ENCODE measurements at places on chromosomes 2 and 18.

- DNase-seq = no peak
These were observed 38.4 kb downstream of the PELI1 start for GRCh38 chr2:64105670-64106461.

DNA sequence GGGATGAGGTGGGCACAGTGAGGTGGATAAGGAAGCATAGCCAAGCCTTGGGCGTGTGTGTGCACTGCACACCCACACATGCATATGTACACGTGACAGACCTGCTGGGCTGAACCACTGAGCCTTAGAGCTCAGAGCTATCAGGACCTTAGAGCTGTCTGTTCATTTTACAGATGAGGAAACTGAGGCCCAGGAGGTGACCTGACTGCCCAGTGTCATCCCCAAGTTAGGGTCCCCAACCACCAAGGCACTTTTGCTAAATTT lies 8.2 kb upstream of the SNED1 start:
- DNase-seq = no peak

- no peak for DNase-seq
These were observed 772.8 kb upstream of the LRRTM1 start for GRCh38 chr2:81077396-81077795.

GRCh38 chr18:48418539-48419276 lies 9.5 kb upstream of the ZBTB7C start:
- DNase-seq = no peak

DNA sequence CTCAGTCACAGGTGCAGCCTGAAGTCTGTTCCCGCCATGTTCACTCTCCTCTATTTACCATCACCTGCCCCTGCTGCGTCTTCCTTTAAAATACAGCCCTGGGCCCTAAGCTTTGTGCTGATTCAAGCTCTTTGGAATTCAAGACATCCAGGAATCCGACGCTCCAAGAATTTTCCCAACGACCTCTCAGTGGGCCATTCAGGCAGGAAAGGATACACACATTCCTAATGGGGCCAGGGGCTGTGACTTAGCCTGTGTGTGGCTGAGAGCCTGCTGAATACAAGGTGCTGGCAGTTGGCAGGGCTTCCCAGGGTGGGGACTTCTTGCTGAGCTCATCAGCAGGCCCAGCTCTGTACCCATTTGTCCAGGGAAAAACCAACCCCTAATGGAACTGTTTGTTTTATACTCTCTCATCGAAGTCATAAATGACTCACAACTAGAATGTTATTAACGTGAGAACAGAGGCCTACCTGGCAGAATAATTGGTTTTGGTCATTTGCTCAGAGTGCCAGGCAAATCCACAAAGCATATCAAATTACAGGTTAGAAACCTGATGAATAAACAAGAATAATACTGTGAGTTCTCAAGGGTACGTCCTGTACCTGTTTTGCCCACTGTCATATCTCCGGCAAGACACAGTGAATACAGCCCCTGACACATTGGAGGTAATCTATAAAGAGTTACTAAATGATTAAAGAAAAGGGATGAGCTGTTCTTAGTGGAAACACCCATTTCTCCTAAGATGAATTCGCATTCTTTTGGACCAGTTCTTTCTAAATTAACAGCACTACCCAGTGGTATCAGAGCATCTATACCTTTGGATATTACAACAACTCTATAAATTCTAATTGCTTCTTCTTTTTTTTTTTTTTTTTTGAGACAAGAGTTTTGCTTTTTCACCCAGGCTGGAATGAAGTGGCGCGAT lies 12.6 kb upstream of the KCMF1 start:
- DNase-seq = no peak

GRCh38 chr2:45105050-45105582 lies 95.9 kb upstream of the SIX2 start:
- no peak for DNase-seq

DNA sequence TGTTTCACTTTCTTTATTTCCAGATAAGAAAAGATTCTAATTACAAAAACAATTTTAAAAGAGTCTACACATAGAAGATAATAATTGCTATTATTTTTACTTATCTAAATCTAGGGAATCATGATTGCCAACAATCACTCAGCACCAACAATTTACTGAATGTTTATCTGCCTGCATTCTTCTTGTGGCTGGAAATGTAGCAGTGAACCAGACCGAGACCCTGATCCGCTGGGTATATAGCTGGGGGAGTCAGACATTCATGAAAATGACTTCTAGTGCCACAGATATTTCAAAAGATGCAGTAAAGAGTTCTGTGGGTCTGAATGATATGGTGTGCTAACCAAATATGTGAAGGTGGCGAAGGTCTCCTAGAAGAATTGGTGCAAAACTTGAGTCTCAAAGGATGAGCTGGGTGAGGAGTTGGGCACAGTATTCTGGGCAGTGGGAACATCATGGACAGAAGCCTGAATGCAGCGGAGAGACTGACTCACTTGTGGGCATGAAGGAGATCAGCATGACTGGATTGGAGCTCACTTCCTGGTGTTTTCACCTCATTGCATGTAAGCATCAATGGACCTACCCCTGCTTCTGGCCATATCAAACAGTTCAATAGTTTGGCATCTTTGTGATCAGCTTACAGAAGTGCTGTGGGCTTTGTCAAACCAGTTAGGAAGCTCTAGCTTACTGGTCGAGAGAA lies 26.1 kb upstream of the FN1 start:
- DNase-seq = no peak

DNA sequence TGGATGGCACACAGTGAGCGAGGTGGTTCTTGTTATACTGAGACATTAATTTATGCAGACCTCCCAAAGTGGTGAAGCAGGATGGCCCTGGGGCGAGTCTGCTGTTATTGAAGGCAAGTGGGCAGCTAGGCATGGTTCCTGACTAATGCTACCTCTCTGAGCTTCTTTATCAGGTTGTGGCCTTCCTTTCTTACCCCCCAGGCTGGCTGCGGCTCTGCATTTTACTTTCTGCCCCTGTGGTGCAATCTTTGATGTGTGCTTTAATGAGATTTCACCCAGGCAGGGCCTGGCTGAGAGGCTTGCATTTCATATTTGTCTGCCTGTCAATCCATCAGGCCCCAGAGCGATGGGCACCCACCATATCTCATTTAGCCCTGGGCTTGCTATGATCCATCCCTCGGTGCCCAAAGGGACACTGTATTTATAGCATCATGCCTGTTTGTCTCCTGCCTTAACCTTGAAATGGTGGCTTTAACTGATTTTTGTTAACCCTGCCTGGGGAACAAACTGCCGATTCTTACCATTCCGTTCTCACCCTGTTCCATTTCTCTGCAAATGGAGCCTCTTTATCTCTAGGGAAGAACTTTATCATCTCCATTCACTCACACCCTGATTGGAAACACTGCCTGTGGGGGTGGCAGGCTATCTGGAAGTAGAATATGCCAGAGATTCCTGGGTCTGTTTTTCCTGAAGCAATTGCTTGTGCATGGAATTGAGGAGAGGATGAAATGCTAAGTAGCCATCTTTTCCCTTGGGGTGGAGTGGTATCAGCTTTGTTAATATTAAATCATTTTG lies 316.2 kb upstream of the THSD7B start:
- no peak for DNase-seq

DNA sequence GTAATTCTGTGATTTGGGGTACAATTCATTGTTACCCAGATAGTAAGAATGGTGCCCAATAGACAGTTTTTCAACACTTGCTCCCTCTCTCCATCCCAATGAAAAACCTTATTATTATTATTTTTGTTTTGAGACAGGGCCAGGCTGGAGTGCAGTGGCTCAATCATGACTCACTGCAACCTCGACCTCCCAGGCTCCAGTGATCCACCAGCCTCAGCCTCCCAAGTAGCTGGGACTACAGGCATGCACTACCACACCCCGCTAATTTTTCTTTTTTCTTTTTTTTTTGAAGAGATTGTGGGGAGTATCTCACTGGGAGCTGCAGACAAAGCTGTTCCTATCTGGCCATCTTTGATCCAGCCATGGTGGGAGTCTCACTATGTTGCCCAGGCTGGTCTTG lies 7.2 kb downstream of the TGFA start:
- no peak for DNase-seq

GRCh38 chr18:78473563-78473962 lies 506.1 kb upstream of the SALL3 start:
- DNase-seq = no peak

- no peak for DNase-seq
These were observed 170.6 kb downstream of the SLC8A1 start for GRCh38 chr2:40281021-40281940.

DNA sequence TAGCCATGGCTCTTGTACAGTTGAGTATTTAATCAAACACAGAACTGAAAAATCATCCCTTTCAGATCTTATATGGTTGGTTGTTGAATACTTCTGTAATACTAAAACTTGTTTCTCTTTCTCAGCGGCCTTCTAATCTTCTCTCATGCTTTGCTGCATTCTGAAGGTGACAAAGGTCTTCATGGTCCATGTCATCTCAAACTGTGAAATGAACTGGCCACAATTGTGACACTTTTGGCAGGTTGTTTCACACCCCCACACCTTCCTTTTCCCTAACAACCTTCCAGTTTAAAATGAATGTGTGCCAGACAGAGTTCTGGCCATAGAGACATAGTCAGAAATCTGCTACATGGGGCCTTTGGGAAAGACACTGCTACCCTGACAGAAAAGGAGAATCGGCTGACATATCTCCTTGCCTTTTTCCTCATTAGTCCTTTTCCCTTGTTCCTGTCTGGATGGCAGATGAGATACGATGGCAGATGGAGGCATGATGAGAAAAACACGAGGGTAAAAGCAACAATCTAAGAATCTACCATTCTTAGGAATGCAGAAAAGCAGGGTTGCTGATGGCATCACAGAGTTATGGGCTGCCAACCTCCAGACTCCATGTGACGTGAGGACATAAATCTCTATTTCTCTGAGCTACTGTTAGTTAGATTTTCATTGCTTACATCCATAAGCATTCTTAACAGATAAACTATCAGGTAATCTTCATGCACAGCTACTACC lies 106.5 kb downstream of the PIGN start:
- no peak for DNase-seq

DNA sequence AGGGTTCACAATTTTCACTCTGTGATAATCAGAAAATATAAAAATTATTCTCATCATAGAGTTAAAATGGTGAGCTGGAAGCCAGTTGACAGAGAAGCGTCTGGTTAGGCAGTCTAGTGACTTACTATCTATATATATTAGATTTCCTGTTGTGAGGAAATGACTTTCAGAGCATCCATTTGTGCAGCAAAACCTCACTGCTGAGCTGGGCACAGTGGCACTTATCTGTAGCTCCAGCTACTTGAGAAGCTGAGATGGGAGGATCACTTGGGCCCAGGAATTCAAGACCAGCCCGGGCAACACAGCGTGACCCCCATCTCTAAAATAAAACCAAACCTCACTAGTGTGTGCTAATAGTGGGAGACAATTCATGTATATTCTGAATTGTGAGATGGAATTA lies 7.2 kb upstream of the KIAA2012 start:
- no peak for DNase-seq

GRCh38 chr2:69077252-69077950 lies 64.4 kb downstream of the ANTXR1 start:
- DNase-seq = no peak

GRCh38 chr2:74149570-74150319 lies 2.0 kb upstream of the BOLA3 start:
- DNase-seq = no peak

- DNase-seq = no peak
These were observed 693 bp downstream of the ORC2 start for GRCh38 chr2:200962811-200963123.

GRCh38 chr18:74551452-74551851 lies 17.2 kb downstream of the CNDP1 start:
- no peak for DNase-seq

- no peak for DNase-seq
These were observed 11.3 kb downstream of the HDLBP start for GRCh38 chr2:241304039-241304670.

GRCh38 chr18:10490401-10491165 lies 35.2 kb upstream of the NAPG start:
- no peak for DNase-seq

GRCh38 chr2:119879502-119879901 lies 119.8 kb downstream of the PTPN4 start:
- no peak for DNase-seq

DNA sequence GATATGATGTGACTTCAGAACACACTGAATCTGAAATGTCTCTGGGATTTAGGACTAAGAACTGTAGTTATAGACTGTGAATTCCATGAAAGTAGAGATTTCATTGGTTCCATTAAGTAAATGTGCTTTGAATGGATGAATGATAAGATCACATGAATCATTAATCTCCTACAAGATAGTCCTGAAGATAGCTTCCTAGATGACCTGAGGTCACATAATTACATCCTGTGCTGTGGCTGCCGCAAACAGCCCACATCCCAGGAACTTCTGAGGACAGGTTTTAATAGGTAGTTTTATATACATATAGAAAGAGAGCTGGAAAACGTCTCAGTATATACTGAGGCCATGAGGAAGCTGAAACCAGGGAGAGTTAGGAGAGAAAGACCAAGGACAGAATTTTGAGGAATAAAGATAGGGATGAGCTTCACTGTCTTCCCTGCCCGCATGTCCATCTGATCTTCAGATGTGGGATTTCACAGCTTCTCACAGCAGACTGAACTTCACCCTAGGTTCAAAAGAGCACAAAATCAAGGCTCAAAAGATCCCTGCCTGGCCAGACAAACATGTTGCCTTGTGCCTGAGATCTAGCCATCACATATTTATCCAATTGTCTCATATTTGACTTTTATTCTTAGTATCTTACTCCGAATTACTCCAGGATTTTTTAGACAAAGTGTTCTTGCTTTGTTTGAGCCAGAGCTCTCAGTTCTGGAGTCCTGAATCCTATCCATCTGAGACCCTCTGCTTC lies 188.2 kb downstream of the IRS1 start:
- no peak for DNase-seq

GRCh38 chr2:43034921-43035320 lies 191.5 kb downstream of the ZFP36L2 start:
- no peak for DNase-seq

DNA sequence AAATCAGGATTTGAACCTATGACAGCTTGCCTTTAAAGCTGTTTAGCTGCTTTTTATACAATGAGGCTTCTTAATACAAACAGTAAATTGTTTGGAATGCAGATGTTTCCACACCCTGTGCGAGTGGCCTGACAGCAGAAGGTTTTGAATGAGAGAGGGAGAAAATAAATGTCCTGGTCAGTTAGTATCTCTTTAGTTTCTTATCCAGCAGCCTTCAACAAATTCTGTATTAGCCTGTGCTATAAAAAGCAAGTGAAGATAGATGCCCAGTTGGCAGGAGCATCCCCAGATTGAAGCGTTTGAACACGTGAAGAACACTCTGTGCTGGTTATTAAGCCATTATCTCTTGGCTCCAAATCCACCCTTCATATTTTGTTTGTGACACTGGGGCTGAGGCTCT lies 70.6 kb downstream of the CERS6 start:
- DNase-seq = no peak

GRCh38 chr2:239227661-239228371 lies 173.0 kb downstream of the HDAC4 start:
- no peak for DNase-seq
